Cerebellar cortex (tissue), 1 donor: ENCODE measurements at places on chromosomes 1 and 21.
A peak's percentile ranks its signal among the peaks of the same experiment; 100 is the strongest.

GRCh38 chr1:25018110-25018735 lies 88.1 kb upstream of the RUNX3 start:
- DNase-seq, result no peak

GRCh38 chr1:206872139-206872538 lies 6.7 kb downstream of the IL20 start:
- DNase-seq, result no peak

DNA sequence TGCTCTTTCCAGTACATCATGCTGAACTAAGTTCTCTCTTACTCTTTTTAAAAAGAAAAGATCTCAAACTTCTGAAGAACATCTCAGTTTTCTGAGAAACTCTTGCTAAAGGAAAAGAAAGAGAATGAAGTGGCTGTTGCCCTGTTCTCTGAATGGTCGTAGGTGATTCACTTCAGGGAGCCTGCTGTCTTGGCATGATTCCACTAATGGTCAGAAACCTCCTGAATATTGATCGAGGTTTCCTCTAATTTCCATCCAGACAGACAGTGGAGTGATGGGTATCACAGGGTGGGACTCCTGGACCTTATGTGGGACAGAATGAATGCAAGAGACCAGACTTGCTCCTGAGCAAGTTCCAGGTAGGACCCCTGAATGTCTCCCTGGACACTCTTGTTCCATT lies 2.5 kb downstream of the FCRL2 start:
- DNase-seq, result no peak

GRCh38 chr1:109722908-109723691 lies 11.0 kb downstream of the GSTM5 start:
- DNase-seq, result no peak

GRCh38 chr1:35832276-35832905 lies 24.6 kb downstream of the AGO4 start:
- no peak for DNase-seq

GRCh38 chr1:107807405-107807804 lies 157.6 kb downstream of the VAV3 start:
- no peak for DNase-seq

- no peak for DNase-seq
These were observed 6.6 kb downstream of the EIF3I start for GRCh38 chr1:32228771-32229170.

- DNase-seq, result no peak
These were observed 132.7 kb upstream of the FOXD3 start for GRCh38 chr1:63189677-63190076.

DNA sequence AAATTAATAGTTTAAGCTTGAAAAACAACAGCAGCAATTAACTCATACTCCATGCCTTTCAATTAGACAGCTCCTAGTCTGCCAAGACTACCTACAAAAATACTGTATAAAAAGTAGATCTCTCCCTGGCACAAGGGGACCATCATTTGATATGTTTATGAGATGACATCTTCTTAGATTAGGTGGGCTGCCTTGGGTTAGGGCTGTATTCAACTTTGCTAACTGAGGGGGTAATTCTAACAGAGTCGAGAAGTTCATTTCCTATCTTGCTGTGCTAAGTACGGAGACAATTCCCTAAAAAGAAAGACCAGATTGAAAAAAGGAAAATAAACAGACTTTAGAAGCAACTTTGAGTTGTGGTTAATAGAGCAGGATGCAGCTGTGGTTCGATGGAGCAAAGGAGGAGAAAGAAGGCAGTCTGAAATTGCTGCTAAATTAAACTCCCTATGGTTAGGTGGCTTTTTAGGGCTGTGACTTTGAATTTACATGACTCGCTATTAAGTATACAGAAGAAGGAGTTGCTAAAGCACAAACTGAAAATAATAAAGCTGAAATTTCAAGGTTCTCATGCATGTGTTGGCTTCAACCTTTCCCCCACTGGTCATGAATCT lies 75.4 kb downstream of the CDC7 start:
- no peak for DNase-seq

- DNase-seq, result no peak
These were observed 69.1 kb upstream of the C1orf105 start for GRCh38 chr1:172351346-172351745.

GRCh38 chr1:157269656-157270375 lies 131.6 kb upstream of the ETV3 start:
- no peak for DNase-seq

- DNase-seq, result no peak
These were observed 12.4 kb upstream of the KCNJ15 start for GRCh38 chr21:38244407-38244787.

DNA sequence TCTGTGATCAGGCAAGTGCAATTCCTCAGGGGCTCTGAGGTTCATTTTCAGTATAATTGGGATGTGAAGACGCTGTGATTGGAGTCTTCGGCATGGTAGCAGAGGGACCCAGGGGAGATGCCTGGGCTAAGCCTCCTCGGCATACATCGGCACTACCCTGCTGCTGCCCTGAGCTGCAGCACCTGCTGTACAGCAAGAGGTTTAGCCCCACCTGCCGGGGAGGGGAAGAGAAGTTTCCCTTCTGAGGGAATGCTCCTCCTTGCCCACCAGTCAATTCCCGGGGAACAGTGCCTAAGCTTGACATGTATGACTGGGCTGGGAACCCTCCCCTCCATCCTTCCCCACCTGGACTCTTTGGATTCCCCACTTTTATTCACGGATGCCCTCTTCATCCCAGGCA lies 24.9 kb downstream of the CNIH3 start:
- DNase-seq, result no peak

GRCh38 chr1:171916315-171916771 lies 75.0 kb downstream of the DNM3 start:
- DNase-seq, result no peak

- DNase-seq, result no peak
These were observed 29.6 kb upstream of the SLAMF9 start for GRCh38 chr1:159983681-159984080.

- no peak for DNase-seq
These were observed 29.4 kb downstream of the MRPL37 start for GRCh38 chr1:54229281-54229891.

DNA sequence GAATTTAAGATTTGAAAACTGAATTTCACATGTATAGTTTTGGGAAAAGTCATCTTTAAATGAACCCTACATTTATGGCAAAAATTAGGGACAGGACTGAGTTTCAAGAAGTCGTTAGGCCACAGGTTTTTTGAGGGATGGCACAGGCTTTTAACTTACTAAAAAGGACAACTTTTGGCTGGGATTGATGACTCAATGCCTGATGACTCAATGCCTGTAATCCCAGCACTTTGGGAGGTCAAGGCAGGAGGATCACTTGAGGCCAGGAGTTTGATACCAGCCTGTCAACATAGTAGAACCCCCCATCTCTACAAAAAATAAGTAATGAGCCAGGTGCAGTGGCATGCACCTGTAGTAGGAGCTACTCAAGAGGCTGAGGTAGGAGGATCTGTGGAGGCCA lies 15.9 kb downstream of the UCK2 start:
- DNase-seq, result no peak

DNA sequence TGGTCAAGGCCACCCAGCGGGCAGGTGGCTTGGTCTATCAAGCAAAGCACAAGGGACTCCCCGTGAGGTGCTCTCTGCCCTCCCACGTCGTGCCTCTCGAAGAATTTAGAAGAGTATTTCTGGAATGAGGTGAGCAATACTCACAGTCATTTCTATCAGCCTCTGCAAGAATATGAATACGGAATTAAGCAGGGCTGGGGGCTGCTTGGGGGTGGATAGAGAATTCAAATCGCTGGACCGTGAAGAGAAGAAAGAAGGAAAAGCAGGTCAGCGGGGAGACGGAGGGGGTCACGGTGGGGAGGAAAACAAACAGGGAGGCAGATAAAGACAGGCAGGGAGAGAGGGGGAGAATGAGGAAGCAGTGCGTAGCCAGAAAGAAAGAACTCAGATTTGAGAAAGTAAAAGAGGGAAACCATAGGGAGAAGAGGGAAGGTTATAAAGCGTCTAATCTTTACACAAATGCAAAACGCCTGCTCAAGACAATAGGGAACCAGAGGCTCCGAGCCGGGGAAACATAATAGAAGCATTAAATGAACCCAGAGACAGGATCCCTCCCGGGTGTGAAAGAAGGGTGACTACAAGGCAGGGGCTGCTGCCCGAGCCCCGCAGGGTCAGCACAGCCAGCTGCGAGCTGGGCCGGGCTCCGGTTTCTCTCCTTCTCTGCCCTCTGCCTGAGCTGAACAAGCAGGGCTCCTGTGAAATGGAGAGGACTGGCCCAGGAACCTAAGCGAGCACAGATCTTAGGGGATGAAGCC lies 2.1 kb upstream of the EDN2 start:
- no peak for DNase-seq

DNA sequence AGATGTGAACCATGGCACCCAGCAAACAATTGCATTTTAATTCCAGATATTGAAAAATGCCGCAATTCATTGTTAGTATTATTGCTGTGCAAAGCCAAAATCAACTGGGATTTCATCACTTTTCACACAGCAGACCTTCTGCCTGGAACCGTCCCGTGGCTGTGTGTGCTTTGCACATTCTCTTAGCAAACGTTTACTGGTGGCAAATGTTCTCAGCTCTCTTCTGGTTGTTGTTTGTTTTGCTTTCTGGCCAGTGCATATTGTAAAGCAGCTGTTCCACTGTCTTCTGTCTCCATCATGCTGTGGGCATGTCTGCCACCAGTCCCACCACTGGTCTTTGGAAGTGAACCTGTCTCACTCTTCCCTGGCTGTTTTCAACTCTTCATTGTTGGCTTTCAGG lies 19.8 kb upstream of the TTLL10 start:
- no peak for DNase-seq

- DNase-seq, result no peak
These were observed 9.8 kb downstream of the BTG3 start for GRCh38 chr21:17602874-17603273.

- no peak for DNase-seq
These were observed 81.3 kb downstream of the NEK7 start for GRCh38 chr1:198238121-198238520.

DNA sequence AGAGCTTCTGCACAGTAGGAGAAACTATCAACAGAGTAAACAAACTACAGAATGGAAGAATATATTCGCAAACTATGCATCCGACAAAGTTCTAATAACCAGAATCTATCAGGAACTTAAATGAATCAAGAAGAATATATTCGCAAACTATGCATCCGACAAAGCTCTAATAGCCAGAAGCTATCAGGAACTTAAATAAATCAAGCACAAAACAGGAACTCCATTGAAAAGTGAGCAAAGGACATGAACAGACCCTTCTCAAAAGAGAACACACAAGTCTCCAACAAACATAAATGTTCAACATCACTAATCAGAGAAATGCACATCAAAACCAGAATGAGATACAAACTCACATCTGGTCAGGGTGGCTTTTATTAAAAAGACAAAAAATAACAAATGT lies 126.9 kb downstream of the VAV3 start:
- DNase-seq, result no peak

DNA sequence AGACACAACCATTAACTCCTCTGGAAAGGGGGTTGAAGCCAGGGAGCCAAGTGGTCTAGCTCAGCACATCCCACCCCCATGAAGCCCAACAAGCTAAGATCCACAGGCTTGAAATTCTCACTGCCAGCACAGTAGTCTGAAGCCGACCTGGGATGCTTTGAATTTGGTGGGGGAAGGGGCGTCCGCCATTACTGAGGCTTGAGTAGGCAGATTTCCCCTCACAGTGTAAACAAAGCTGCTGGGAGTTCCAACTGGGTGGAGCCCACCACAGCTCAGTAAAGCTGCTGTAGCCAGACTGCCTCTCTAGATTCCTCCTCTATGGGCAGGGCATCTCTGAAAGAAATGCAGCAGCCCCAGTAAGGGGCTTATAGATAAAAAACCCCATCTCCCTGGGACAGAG lies 193.5 kb downstream of the GPATCH2 start:
- DNase-seq, result no peak

DNA sequence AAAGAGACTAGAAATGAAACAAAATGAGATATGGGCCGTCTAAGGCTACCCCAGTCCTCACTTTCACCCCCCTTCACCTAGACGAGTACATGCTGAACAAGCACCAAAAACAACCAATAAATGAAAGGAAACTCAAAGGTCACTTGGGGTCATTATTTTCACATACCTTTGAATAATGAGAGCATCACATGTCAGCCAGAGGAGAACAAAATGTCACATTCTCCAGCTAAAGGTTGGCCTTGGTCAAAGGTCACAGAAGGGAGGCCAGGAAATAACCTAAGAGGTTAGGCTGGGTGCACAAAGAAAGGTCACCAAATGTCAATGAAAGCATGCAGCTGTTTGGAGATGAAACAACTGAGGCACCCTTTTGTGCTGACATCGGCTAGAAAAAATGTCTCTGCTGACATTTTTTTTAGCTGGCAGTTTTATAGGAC lies 288.7 kb upstream of the USP25 start:
- peak; percentile 81 for DNase-seq

GRCh38 chr21:46459356-46460112 lies 843 bp downstream of the DIP2A start:
- peak; percentile 32 for DNase-seq

GRCh38 chr1:192161976-192162375 lies 3.7 kb downstream of the RGS18 start:
- no peak for DNase-seq

DNA sequence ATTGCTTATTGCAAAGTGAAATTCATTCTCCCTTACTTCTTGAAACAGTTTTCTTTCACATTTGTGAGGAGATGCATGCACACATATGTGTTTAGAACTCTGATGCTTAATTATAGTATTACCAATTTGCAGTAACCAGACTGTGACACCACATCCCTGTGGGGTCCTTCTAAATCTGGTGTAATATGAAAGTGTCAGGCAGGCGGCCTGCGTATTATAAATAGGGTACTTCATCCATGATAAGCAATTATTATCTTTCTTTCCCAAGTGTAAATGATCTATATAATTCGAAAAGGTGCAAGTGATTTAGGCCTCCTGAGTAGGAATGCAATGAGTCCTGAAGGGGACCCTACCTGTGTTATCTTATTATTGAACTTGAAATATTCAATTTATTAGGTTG lies 876 bp downstream of the EFCAB7 start:
- DNase-seq, result peak; percentile 14

- no peak for DNase-seq
These were observed 27.5 kb downstream of the TRIM45 start for GRCh38 chr1:117093870-117094621.

DNA sequence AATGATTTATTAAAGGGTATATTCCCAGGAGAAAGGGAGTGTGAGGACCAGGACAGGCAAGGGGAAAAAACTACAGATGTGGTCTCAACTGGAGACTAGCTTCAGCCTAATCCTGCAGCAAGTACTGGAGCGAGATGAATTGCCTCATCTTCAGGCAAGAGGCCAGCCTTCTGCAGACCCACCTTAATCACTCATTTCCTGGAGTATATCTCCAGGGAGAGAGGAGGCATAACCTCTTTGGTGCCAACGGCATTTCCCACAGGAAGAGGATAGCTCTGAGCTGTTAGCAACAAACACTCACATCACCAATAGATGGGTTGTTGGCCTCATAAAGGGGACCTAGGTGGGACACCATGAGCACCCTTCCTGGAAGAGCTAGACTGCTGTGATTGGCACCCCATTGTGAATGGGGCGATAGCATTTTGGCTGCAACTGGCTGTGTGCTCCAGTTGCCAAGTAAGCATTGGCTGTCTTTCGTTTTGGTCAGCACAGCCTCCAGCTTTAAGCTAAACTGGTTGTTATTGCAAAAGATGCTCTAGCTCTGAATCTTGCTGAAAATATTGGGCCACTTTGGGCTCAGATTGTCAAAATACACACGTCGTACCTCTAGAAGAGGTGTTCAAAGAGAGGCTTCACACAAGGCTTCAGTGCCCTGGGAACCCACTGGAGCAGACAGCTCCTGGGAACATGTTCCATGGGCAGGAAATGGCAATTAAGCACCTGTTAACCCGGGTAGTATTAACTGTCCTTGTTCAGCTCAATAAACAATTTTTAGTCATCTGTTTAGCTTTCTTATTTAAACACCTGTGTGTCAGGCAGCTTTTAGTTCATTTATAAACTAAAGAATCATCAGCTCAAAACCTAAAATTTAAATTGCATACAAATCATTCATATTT lies 314.8 kb upstream of the C1orf87 start:
- DNase-seq, result no peak
